ENCODE measurements at places on chromosomes 5 and 9. TPM values are rescaled to one million over a fixed set of nuclear protein-coding genes. Genes with fewer than 3 reads are reported as not detected.

Gene ADAMTS13
- total RNA-seq: 1.1 TPM

Gene LPAR1
- total RNA-seq: not detected

Gene ZNF883
- 1.2 TPM for total RNA-seq

Gene SAXO1
- total RNA-seq: not detected

Gene POC5
- total RNA-seq: 15.4 TPM

Gene SLC4A9
- not detected for total RNA-seq

Gene GABRB2
- not detected for total RNA-seq

Gene SPINK7
- total RNA-seq: not detected

Gene PCDHGA6
- 0.15 TPM for total RNA-seq

Gene PCDHA10
- not detected for total RNA-seq

Gene MLANA
- not detected for total RNA-seq

Gene FBP2
- total RNA-seq: not detected

Gene IFNA13
- total RNA-seq: not detected

Gene SMIM32
- not detected for total RNA-seq

Gene TPRN
- 14.1 TPM for total RNA-seq

Gene MARCHF6
- total RNA-seq: 110 TPM
